ENCODE measurements at places on chromosomes 4 and X. TPM values are rescaled to one million over a fixed set of nuclear protein-coding genes. Genes with fewer than 3 reads are reported as not detected.

The TASL gene
- total RNA-seq = not detected

The AKAP14 gene
- not detected for total RNA-seq

The PTCHD1 gene
- 1.9 TPM for total RNA-seq

GRCh38 chr4:5889002-5889696, 3.7 kb downstream of the CRMP1 start:
- H3K4me1 ChIP-seq = peaks cover 46% of the 10 kb centered on the region
- DNase-seq = no peak
- no peak overlapping the region for H3K27ac ChIP-seq
- peak overlapping the region; percentile 61 for H3K4me3 ChIP-seq
- H3K36me3 ChIP-seq = no peaks in the 10 kb centered on the region

DNA sequence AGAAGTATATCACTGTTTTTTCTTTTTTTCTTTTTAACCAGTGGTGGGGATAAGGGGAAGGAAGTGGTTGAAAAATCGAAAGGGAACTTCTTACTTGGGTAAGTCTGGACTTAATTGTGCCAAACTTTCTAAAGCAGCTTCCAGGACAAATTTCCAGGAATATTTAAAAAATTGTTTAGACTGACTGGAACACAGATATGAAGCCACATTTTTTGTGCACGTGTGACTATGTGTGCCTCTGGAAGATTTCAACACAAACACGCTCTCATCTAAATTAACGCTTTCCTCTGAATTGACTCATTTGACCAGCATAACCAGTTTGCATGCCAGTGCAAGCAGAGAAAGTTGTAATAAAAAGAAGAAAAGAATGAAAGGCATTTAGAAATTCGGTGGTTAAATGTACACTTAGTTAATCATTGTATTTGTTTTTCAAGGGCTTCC, 18.8 kb upstream of the YTHDC1 start:
- no peaks in the 10 kb centered on the region for H3K36me3 ChIP-seq
- H3K27ac ChIP-seq = peak overlapping the region; percentile 71

DNA sequence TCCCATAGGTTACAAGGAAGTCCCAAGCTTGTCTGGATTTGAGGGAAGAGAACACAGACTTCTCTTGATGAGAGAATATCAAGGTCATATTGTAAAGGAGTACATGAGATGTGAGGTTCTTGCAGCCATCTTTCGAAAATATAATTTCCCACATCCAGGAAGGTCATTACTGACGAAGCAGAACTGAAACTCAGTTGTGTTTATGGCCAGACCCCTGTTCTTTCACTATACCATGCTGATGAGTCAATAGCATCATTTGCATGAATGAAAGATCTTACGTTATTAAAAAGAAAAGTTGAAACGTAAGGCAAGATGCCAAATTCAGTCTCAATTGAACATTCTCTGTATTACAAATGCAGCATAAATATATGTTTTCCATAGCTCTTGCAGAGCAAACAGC, 14.2 kb upstream of the CCDC149 start:
- no peak for DNase-seq
- H3K4me1 ChIP-seq = peaks cover 14% of the 10 kb centered on the region
- peaks cover 12% of the 10 kb centered on the region for H3K27me3 ChIP-seq
- H3K36me3 ChIP-seq = peaks cover 2% of the 10 kb centered on the region

DNA sequence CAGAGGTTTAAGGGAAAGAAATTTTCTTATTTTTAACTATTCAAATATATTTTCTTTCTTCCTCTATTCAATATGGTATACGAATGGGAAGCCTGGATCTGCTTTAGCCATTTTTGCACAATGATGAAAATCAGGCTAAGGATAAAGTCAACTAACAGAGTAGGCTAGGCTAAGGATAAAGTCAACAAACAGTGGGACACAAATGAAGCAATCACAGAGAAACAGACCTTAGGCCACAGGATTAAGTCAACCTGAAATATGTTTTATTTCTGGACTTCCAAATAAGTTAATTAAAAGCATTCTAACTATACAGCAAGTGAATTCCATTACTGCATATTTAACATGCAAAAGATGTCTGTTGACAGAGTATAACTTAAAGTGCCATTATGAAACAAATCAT, 17.0 kb downstream of the DYNLT3 start:
- H3K27ac ChIP-seq = no peak overlapping the region
- no peak for DNase-seq
- H3K27me3 ChIP-seq = no peaks in the 10 kb centered on the region
- no peaks in the 10 kb centered on the region for H3K36me3 ChIP-seq
- no peak overlapping the region for H3K4me3 ChIP-seq

DNA sequence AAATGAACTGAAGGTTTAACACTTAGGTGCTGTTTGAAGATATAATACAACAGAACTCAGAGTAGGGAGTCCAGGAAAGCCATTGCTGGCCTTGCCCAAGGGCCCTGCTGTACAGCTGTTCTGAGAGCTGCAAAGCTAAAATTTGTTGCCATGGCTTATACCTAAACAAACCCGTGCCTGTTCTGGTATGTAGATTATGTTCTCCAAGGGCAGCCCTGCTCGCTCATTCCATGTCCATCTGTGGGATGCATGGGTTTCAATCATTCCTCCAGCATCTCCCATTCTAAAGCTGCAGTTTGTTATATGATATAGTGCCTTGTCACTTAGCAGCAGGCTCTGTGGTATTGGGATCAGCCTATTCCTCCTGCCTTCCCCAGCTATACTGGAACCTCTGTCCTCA, 80.8 kb upstream of the BMPR1B start:
- no peaks in the 10 kb centered on the region for H3K27me3 ChIP-seq
- H3K4me3 ChIP-seq = no peak overlapping the region
- peak overlapping the region; percentile 24 for H3K27ac ChIP-seq
- H3K4me1 ChIP-seq = peaks cover 32% of the 10 kb centered on the region
- no peaks in the 10 kb centered on the region for H3K36me3 ChIP-seq

DNA sequence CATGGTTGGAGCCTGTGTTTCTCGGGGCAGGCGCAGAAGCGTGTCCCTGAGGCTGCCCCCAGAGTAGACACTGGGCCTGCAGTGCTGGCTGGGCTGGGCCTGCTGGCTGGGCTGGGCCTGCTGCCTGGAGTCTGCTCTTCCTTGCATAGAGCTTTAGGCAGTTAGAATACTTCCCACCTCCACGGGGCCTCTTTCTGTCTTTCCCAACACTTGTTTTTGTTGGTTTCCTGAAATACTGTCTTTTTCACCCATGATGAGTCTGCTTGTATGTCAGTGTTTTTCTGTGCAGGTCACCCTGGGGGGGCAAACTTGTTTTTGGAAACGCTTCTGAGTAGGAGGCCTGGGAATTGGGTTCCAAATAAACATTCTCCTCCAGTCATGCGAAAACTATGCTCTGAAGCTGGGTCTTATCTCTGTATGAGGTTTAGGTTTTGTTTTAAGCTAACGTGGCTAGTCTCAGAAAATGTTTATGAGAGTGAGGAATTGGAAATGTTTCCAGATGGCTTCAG, 32.2 kb downstream of the TRMT44 start:
- no peak for DNase-seq
- peaks cover 17% of the 10 kb centered on the region for H3K4me1 ChIP-seq
- peak overlapping the region; percentile 71 for H3K27ac ChIP-seq
- peaks cover 18% of the 10 kb centered on the region for H3K36me3 ChIP-seq
- H3K27me3 ChIP-seq = no peaks in the 10 kb centered on the region
- no peak overlapping the region for H3K4me3 ChIP-seq

DNA sequence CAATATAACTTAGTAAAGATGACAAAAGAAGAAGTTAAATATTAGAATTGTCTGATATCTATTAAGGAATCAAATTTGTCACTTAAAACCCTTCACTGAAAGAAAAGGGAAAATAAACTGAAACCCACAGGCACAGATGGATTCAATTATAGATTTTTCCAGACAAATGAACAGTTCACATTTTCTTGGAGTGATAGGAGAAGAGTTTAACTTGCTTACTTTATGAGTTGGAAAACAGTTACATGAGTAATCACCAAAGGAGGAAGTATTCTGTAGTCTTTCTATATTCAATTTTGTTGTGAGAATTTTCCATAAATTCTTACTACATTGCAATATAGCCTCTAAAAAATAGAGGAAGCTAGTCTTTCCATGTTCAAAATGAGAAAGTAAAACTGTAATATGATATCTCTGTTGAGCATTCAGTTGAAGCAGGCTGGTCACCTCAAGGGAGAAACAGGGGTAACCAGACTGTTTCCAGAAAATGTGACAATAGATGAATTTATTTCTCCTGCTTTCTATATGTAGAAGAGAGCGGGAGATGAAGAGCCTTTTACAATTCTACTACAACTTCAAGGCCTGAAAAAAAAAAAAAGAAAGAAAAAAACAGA, 330.3 kb upstream of the EPHA5 start:
- H3K27ac ChIP-seq = peak overlapping the region; percentile 37
- H3K4me3 ChIP-seq = peak overlapping the region; percentile 50
- DNase-seq = no peak
- peaks cover 20% of the 10 kb centered on the region for H3K4me1 ChIP-seq
- H3K36me3 ChIP-seq = peaks cover 2% of the 10 kb centered on the region

- no peaks in the 10 kb centered on the region for H3K36me3 ChIP-seq
- DNase-seq = no peak
- H3K27ac ChIP-seq = no peak overlapping the region
- H3K27me3 ChIP-seq = no peaks in the 10 kb centered on the region
- no peaks in the 10 kb centered on the region for H3K4me1 ChIP-seq
- H3K4me3 ChIP-seq = no peak overlapping the region
Observed at GRCh38 chrX:42930951-42931350, 153.0 kb upstream of the PPP1R2C start.

GRCh38 chr4:16001484-16001858, 38.5 kb upstream of the FGFBP2 start:
- no peak overlapping the region for H3K27ac ChIP-seq
- no peaks in the 10 kb centered on the region for H3K36me3 ChIP-seq
- DNase-seq = no peak
- no peak overlapping the region for H3K4me3 ChIP-seq
- peaks cover 5% of the 10 kb centered on the region for H3K4me1 ChIP-seq
- peaks cover 3% of the 10 kb centered on the region for H3K27me3 ChIP-seq

DNA sequence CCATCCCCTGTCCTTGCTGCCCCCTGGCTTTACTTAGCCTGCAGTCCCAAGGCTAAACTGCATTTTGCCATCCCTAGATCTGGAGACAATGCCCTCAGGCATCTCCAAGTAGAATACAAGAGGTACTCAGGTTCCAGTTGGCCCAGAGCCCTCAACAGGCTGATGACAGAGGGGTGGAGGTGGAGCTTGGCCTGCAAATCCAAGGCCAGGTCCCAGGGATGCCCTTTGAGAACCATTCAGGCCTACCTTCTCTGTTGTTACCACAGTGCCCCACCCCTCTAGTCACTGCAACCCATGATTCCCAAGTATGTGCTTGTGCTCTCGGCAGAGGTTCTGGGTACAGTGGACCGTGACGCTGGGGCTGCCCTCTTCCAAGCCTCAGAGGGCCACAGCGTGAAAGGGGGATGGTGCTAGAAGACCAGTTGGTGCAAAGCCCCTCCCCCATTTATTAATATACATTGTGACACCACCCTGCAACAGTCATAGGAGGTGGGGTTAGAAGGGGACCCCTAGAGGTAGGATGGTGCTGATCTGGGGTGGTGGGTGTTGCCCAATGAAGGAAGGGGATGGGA, 6.4 kb upstream of the UBA1 start:
- peaks cover 12% of the 10 kb centered on the region for H3K4me1 ChIP-seq
- H3K27me3 ChIP-seq = no peaks in the 10 kb centered on the region
- no peak overlapping the region for H3K4me3 ChIP-seq
- DNase-seq = peak; percentile 42
- peaks cover 5% of the 10 kb centered on the region for H3K36me3 ChIP-seq

GRCh38 chr4:113483131-113483530, 278.4 kb downstream of the CAMK2D start:
- no peaks in the 10 kb centered on the region for H3K27me3 ChIP-seq
- H3K36me3 ChIP-seq = peaks cover 8% of the 10 kb centered on the region
- H3K4me3 ChIP-seq = no peak overlapping the region
- peaks cover 3% of the 10 kb centered on the region for H3K4me1 ChIP-seq
- DNase-seq = no peak

- H3K27me3 ChIP-seq = no peaks in the 10 kb centered on the region
- H3K27ac ChIP-seq = peak overlapping the region; percentile 82
- no peak for DNase-seq
Observed at GRCh38 chrX:22059775-22060174, 27.6 kb downstream of the PHEX start.

DNA sequence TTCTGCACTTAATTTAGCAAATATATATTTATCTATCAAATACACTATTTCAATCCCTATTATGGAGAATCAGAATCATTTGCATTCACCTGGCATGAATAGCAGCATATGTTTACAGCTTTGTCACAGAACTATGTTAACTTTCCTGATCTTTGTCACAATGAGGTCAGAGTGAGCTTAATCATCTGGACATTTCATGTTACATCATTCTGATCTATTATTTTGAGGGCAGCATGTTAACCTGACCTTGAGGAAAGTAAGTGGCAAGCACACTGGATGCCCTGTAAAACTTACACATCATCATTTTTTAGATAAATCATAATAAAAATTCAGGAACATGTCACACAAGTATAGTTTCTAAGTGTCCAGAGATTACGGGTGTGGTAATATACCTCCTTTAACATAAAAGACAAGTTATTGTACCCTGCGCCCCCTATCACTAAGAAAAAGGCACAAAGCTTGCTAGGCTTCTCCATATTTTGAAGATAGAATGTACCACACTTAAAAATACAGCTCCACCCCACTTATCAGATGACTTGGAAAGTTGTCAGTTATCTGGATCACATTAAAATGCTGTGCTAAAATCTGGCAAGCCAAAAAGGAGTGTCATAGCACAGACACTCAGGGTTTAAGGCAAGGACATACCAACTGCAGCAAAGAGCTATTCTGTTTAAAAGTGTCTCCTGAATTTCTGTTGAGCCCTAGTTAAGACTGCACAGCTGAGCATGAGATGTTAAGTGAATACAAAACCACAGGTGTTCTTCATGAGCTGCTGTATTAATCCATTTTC, 182.7 kb upstream of the FAT4 start:
- H3K4me3 ChIP-seq = no peak overlapping the region
- no peak for DNase-seq
- no peak overlapping the region for H3K27ac ChIP-seq
- no peaks in the 10 kb centered on the region for H3K27me3 ChIP-seq
- no peaks in the 10 kb centered on the region for H3K36me3 ChIP-seq

DNA sequence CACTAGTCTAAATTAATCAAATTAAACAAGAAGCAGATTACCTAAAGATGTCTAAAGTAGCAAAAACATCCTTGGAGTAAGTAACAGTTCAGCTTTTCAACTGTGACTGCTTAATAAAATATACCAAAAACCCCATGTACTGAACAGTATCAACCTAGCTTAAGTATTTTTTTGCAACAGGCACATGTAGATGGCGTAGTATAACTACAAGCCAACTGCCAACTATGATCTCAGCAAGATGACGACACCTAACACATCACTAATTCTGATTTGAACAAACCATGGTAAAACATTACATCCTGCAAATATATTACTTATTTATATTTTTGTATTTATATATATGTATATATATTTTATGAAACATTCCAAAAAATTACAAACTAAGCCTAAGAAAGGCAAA, 24.5 kb downstream of the DHX15 start:
- no peak overlapping the region for H3K4me3 ChIP-seq
- H3K4me1 ChIP-seq = peaks cover 67% of the 10 kb centered on the region

GRCh38 chr4:58163156-58163555, 1053.0 kb upstream of the IGFBP7 start:
- no peak overlapping the region for H3K27ac ChIP-seq
- no peak overlapping the region for H3K4me3 ChIP-seq
- no peaks in the 10 kb centered on the region for H3K36me3 ChIP-seq
- no peak for DNase-seq
- peaks cover 6% of the 10 kb centered on the region for H3K27me3 ChIP-seq

- H3K36me3 ChIP-seq = no peaks in the 10 kb centered on the region
- H3K4me1 ChIP-seq = peaks cover 28% of the 10 kb centered on the region
- H3K4me3 ChIP-seq = peak overlapping the region; percentile 87
- no peaks in the 10 kb centered on the region for H3K27me3 ChIP-seq
Observed at GRCh38 chrX:110317061-110317819, 645 bp downstream of the AMMECR1 start.
